NCI-H526 (cell line): ENCODE measurements at places on chromosomes 4 and X.

DNA sequence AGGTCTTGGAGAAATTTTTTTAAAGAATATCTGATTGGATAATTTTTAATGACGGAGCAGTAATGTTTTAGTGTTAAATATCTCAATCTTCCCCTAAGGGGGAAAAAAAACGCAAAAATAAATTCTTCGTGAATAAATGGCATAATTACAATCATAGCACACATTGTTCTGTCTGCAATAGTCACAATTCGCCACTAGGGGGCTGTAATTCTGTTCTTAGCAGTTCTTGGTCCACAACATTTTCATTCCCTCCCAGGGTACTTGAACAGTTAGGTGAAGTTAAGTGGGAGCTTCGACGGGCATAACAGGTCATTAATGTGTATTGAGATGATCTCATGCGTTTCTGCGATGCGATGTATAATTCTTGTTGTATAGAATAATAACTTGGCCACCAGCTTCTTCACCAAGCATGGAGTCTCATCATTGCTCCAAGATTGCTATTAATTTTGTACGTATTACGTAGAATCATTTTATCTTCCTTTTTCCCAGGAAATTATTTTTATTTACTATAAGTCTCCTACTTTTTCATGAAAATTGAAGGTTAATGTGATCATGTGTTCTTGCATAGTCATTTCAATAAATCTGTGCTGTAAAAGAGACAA lies 27.2 kb downstream of the HTR2C start:
- peak; percentile 39 for DNase-seq

- DNase-seq = no peak
Measured at GRCh38 chr4:7375427-7375826, 59.3 kb downstream of the PSAPL1 start.

- no peak for DNase-seq
Measured at GRCh38 chr4:21948347-21949072, at the start of gene KCNIP4. Gene KCNIP4 (minus strand): TSS chr4:21948772.

- DNase-seq = no peak
Measured at GRCh38 chrX:7987160-7988012, 60.2 kb upstream of the PNPLA4 start.

DNA sequence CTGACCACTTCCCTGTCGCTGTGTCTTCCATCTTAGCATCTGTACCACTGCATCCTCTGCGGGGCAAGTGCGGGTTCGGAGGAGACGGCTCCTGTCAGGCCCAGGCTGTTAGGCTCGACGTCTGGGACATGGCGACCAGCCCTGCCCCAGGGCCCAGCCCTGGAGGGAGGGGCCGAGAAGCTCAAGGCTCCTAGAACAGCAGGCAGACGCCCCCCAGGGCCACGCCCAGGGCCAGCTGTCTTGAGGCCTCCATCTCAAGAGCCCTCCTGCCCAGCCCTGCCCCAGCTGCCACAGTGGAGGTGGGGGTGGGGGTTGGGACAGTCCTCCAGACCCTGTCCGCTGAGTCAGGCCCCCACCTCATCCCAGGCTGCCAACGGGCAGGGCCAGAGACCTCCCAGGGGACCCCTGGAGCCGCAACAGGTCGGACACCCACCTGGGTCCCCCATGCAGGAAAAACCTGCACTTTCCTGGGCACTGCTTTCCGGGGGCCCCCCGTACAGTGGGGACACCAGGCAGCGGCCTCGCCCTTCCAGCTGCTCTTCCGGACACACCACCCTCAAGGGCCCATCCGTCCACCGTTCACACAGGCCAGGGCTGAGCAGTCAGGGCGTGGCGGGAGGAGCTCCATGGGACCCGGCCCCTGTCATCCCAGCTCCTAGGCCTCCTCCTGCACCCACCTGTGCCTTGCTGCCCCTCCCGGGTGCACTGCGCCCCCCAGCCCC lies 83.1 kb downstream of the FAM53A start:
- no peak for DNase-seq

- DNase-seq = no peak
Measured at GRCh38 chr4:40196724-40197281, at the start of gene RHOH. Gene RHOH (plus strand): TSS chr4:40197031. CDS start chr4:40243387, 46,356 bp downstream.

GRCh38 chrX:148611993-148612392 lies 111.6 kb downstream of the AFF2 start:
- DNase-seq = no peak

DNA sequence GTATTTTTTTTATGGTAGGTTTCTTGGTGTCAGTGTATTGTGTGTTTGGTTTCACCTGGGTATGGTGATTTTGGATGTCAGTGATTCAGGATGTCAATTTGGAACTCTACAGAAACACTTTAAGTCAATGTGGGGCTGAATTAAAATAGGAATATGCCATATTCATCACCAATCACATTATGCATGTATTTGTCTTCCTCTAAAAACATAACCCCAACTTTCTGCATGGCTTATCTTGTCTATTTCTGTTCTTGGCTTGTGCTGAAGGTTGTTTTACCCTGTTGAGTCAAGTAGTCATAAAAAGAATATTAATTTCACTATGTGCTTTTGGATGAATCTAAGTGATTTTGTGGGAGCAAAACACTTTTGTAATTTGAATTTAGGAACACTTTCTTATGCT lies 19.0 kb downstream of the ZNF721 start:
- no peak for DNase-seq

DNA sequence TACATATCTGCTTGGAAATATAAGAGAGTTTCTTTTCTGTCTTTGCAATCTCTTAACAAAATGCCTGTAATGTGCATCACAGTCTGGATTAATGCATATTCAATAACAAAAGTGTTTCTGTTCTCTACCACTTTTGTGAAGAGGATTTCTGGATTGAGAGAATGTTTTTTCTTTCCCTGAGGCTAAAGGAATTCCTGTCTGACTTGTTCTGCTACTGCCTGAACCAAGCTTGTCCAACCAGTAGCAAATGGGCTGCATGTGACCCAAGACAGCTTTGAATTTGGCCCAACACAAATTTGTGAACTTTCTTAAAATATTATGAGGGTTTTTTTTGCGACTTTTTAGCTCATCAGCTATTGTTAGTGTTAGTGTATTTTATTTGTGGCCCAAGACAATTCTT lies 1133.9 kb downstream of the SH3BGRL start:
- no peak for DNase-seq

DNA sequence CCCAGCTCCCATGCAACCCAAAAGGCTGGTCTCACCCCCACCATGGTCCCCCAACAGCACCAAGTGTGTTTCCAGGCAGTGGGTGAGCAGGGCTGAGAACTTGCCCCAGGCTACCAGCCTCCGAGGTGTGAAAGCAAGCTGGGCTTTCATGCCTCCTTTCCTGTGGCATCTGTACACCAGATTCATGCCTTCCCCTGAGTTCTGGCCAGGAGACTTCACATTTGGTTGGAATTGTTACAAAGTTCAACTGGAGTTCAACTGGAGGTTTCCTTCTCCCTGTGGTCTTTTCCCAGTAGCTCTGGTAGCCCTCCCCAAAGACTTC lies 77.6 kb upstream of the RAB40AL start:
- DNase-seq = no peak
